Activated T-helper 1 cell treated with Interleukin-2 at 50 U/mL for 16 hours (primary cell): ENCODE measurements at places on chromosomes 4 and X.

GRCh38 chrX:87370865-87371264, 146.7 kb upstream of the KLHL4 start:
- DNase-seq = no peak

DNA sequence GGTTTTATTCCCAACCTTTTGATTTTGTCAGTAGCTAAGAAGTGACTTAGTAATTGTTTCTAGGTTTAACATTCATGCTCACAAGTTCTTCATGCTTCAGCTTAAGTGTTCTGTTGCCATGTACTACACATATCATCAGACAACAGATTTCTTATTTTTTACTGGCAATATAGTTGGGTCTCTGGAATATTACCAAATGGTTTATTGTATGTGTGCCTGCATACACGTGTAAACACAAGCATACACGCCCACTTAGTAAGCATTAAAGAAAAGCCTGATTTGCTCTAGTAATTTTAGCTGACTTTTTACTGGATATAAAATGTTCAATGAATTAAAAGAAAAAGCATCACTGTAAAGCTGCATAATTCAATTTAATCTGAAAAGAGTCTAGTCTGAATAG, 199.8 kb downstream of the CAMK2D start:
- no peak for DNase-seq

- DNase-seq = no peak
Measured at GRCh38 chrX:45323387-45323786, 122.7 kb upstream of the DIPK2B start.

DNA sequence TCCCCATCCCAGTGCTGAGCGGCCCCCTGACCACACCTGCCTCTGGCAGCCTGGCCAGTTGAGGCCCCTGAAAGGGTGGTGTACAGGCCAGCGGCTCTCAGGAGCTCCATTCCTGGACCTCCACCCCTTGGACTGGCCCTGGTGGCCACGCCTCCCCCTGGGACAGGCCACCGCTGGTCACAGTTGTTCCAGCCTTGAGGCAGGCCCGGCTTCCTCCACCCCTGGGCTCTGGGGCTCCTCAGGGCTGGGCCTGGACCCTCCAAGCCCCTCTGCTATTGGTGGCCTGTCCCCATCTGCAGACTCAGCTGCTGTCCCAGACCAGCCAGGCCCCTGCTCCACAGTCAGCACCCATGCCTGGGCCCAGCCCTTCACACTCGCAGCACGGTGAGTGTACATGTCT, 93.2 kb upstream of the NKX1-1 start:
- DNase-seq = no peak
